ENCODE measurements at places on chromosomes 5 and 9.
A peak's percentile ranks its signal among the peaks of the same experiment; 100 is the strongest.

DNA sequence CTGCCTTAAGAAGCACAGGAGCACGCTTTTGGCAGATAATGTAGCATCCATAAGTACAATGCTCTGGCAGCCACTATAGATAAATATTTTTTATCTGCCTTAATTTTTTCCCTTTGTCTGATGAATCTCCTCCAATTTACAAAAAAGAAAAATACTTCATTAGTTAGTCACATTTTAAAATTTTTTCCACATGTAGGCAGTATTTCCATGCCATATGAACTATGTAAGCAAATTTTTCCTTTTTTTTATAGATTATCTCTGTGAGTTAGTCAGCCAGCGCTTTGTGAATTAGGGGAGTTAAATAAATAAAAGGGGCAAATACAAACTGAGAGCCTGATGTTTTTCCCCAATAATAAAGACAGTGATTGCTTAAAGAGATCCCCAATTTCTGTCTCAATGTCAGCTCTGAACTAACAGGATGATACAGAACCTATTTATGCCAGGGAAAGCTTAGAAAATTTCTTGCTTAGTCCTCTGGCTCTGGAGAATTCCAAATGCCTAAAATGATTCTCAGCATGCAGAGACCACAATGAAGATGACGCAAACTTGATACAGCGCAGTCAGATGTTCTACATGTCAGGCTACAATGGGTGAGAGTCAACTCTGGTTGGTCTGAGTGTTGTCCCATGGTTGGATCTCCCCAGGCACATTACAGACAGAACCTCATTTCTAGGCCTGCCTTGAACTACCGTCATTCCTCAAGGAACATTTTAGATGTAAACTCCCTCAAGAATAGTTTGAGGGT is 390.4 kb upstream of the CDH6 start:
- no peak for DNase-seq

DNA sequence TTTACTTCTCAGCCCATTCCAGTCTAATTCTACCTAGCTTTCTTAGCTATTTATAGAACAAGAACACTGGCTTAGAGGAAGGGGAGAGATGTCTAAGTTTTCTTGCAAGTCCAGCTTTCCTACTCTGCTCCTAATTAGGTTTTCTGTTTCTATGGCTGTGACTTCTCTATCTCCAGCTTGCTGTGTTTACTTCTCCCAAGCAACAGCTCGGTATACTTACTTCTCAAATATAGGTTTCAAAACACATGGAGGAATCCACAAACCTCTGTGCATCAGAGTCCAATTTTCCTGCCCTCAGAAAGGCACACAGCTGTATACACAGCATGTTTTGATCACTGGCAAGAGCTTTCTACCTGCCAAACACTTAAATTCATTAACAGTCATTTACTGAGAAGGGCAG is 17.4 kb upstream of the HMGCR start:
- no peak for DNase-seq

- no peak for DNase-seq
These were observed 178.1 kb downstream of the EBF1 start for GRCh38 chr5:158921441-158922262.

DNA sequence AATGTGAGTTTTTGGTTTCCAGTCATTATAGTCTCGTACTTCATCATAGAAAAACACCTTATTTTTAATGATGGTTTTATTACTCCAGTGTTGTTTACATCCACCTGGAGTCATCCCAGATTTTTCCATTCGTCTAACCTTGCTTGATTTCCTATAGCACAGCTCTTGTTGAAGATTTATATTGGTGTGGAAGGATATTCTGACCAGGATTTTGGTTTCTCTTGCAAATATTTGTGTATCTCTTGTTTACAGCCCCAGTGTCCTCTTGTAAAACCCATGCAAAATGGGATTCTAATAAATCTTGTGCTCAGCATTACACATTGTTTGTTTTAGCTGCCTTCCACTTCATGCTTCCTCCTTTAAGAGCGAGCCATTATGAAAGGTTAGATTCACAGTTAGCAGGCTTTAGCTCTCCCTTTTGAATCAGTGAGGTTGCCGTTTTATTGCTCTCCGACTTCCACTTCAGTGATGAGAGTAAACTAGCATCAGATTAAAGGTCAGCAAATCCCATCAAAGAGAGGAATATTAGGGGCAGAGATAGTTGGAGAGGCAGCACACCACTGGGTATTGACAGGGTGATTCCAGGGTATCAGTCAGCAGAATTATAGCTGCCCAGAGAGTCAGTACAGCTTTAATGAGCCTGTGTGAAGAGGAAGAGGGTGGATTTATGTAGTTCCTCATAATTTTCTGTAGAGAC is 157.1 kb downstream of the PBX3 start:
- DNase-seq = no peak

DNA sequence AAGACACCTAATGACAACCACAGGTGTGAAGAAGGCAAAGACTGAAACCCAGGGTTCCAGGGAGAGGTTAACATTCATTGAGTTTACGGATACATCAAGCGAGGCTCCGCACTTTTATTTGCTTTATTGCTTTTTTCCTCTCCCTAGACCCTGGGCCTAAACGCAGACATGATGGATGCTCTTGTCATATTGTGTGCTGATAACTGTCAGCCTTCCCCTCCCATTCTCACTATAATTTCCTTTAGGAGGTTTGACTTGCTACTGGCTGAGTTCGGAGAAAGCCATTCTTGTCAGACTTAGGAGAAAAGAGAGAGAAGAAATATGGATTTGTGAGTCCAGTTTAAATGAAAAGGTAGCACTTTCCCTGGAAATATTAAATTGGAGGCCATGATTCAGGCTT is 471.6 kb downstream of the DNAH5 start:
- no peak for DNase-seq

- no peak for DNase-seq
These were observed 44.9 kb upstream of the SNCAIP start for GRCh38 chr5:122267185-122267584.

DNA sequence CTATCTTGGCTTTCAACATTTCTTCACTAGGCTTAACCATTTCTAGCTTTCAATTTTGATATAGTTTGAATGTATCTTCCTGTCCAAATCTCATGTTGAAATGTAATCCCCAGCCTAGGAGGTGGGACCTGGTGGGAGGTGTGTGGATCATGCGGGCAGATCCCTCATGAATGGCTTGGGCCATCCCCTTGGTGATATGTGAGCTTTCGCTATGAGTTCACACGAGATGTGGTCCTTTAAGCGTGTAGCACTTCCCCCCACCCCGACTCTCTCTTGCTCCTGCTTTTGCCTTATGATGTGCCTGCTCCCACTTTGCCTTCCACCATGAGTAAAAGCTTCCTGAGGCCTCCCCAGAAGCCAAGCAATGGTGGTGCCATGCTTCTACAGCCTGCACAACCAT is 40.6 kb downstream of the PHAX start:
- DNase-seq = no peak

GRCh38 chr9:38380872-38381534 is 11.5 kb upstream of the ALDH1B1 start:
- DNase-seq = no peak

DNA sequence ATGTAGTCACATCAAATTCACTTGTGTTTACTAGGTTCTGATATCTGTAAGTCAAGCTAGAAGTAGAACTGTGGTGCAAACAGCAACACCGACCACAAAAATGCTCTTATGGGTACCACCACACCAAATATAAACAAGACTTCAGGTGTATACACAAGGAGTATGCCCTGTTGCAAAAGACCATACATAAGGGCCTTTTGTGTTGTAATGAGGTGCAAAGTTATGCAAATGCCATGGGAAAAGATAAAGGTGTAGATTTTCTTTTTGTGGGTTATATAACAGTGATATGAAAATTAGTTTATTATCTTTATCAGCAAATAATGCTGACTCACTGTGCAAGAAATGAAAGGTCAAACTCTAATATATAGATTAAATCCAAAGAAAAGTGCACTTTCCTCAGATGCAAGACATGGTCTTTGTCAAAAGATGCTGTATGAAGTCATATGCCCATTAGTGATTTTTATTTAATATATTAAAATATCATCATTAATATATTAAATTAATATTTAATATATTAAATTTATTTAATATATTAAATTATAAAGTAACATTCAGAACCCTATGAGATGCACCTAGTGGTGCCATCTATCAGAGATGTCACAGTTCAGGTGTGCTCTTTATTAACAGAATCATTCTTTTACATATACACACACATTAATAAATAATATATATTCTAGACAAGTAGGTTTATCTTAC is 26.7 kb upstream of the ALDH1A1 start:
- DNase-seq = no peak

DNA sequence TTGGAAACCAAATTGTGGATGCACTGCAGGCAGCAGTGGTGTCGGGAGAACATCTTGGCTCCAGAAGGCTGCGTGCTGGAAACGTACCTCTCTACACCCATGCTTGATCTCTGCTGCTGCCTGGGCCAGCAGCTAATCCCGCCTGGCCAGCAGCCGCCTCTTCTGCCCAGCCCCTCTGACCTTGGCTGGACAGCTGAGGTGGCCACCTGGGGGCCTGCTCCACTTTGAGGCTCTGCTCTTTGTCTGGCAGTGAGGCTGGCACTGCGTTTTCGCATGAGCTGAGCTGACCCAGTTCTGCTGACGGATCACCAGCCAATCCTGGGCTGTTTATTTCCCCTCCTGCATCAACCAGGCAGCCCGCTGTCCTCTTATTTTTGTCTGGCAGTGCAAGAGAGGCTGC is 154.9 kb downstream of the TENT4A start:
- DNase-seq = no peak

- DNase-seq = no peak
These were observed 262.3 kb downstream of the AUH start for GRCh38 chr9:91099436-91099835.

GRCh38 chr9:20200991-20201431 is 412.2 kb upstream of the SLC24A2 start:
- DNase-seq = no peak

- peak; percentile 60 for DNase-seq
These were observed 1.6 kb upstream of the ANXA2R start for GRCh38 chr5:43041669-43042175.

DNA sequence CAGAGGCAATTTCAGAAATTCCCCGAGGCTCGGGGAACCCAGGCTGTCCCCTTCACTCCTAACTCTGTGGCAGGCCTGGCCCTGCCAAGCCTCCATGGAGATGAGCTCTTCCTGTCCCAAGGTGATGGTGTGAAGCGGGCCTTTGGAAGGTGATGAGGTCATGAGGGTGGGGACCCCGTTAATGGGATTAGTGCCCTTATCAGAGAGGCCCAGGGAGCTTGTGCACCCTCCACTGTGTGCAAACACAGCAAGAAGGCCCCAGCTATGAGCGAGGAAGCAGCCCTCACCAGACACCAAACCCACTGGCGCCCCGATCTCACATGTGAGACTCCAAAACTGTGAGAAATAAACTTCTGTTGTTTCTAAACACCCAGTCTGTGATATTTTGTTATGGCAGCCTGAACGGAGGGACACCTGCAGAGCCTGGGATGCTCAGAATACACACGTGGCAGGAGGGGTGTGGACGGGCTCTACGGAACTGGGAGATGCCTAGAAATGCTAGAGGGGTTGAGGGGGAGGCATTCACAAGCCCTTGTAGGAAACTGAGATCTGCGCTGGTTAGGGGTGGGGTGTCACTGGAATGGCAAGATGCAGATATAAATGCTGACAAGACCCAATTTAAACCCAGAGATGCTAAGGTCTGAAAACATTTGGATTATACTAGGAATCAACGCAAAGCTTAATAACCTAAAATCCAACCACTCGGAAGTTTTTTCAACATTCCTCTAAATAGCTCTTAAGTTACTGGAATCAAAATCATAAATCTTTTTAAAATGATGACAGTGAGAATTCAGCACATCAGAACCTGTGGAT is 46.9 kb downstream of the ADAMTS2 start:
- DNase-seq = no peak

DNA sequence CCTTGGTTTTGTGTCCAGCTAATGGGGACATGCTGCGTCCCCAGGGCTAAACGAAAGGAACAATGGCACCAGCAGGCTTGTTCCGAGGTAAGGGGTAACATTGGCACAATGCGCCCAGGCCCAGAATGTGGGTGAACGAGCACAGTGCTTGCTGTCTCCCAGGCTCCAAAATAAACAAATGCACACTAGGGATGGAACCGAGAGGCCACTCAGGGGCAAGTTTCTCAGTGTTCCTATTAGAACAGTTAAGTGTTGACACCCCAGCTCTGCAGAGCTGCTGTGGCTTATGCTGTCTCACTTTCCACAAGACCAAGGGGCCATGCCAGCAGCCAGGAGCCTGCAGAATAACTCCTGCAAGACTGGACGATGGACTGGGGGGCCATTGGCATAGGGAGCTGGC is 492.4 kb downstream of the GADD45G start:
- no peak for DNase-seq

DNA sequence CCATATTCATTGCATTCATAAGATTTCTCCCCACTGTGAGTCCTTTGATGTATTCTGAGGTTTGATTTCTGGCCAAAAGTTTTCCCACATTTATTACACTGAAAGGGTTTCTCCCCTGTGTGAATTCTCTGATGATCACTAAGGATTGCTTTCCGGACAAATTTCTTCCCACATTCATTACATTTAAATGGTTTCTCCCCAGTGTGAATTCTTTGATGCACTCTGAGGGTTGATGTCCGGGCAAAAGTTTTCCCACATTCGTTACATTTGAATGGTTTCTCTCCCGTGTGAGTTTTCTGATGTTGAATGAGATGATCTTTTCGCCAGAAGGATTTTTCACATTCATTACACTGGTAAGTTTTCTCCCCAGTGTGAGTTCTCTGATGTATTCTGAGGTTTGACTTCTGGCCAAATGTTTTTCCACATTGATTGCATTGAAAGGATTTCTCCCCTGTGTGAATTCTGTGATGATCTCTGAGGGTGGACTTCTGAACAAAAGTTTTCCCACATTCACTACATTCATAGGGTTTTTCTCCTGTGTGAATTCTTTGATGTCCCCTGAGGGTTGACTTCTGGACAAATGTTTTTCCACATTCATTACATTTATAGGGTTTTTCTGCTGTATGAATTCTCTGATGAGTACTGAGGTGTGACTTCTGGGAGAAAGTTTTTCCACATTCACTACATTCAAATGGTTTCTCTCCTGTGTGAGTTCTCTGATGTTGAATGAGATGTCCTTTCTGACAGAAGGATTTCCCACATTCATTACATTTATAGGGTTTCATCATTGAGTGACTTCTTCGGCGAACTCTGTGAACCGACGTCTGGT is 18.8 kb downstream of the ZNF510 start:
- no peak for DNase-seq

DNA sequence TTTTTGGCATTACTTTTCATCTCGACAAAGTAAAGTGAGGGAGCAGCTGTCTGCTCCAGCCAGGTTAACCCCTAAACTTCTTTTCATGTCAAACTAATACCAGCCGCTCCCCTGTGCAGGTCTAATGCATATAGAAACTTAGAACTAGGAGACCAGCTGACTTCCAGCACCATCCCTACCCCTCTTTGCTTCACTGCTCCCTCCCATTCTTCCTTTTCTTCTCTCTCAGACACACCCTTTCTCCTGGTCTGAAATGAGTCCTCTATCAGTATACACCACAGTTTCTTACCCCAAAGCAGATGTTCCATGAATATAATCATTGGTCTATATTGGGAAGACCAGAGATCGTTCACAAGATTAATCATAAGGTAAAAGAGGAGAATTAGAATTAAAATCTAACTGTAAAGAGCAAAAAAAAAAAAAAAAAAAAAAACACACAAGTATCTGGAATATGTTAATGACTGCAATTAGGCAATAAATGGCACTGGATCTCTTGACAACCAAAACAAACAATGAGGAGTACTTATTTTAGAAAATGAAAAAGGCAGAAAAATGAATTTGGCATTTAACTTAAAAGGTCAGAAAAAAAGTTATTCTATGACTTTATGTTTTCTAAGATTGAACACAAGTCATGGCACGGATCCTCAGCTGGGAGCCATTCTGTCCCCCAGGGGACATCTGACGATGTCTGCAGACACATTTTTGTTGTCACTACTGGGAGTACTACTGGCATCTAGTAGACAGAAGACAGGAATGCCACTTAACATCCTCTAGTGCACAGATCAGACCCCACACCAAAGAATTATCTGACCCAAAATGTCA is 209.8 kb downstream of the PJA2 start:
- DNase-seq = no peak

Measured in activated naive CD4-positive, alpha-beta T cell (primary cell).